ENCODE measurements at places on chromosomes 4 and X.

DNA sequence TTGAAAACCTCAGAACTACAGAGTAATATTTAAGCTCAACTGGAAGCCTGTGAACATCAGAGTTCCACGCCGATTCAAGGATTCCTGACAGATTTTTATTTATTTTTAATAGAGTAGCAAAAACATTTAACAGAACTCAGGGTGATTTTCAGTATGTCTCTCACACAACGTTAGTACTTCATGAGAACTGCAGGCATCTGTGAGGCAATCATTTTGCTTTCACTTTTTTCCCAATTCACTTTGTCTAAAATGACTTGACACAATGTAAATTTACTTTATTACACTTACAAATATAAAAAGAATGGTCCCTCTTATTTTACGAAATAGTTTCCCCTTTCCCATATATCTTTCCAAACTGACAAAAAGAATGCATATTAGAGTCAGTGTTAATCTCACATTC, 869.5 kb upstream of the EPHA5 start:
- DNase-seq = no peak

- DNase-seq = no peak
Observed at GRCh38 chr4:60846678-60847077, 353.4 kb upstream of the ADGRL3 start.

- DNase-seq = no peak
Observed at GRCh38 chr4:3657902-3658529, 108.2 kb upstream of the ADRA2C start.

DNA sequence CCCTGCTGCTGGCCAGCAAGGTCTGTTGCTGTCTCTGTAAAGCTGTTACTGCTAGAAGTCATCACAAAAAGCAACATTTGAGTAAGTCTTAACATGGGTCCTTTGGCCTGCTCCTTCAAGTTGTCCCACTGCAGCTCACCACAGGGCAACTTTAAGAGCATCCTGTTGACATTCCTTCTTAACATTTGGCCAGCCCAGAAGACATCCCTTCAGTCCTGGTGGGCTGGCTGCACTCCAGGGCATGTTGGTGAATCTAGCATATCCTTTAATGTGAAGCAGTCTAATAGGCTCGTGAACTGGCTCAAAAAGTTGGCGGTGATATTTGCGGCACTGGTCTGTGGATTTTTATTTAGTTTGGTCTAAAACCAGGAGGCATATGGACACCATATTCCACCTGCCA, 92.2 kb upstream of the MAML3 start:
- no peak for DNase-seq

- DNase-seq = peak; percentile 28
Observed at GRCh38 chr4:177879851-177880250, 437.6 kb upstream of the AGA start.

- DNase-seq = no peak
Observed at GRCh38 chrX:23525531-23525930, 141.8 kb upstream of the PRDX4 start.

- DNase-seq = no peak
Observed at GRCh38 chr4:7428261-7429068, 6.3 kb downstream of the PSAPL1 start.

GRCh38 chr4:42905591-42905990, 13.1 kb downstream of the GRXCR1 start:
- DNase-seq = no peak

DNA sequence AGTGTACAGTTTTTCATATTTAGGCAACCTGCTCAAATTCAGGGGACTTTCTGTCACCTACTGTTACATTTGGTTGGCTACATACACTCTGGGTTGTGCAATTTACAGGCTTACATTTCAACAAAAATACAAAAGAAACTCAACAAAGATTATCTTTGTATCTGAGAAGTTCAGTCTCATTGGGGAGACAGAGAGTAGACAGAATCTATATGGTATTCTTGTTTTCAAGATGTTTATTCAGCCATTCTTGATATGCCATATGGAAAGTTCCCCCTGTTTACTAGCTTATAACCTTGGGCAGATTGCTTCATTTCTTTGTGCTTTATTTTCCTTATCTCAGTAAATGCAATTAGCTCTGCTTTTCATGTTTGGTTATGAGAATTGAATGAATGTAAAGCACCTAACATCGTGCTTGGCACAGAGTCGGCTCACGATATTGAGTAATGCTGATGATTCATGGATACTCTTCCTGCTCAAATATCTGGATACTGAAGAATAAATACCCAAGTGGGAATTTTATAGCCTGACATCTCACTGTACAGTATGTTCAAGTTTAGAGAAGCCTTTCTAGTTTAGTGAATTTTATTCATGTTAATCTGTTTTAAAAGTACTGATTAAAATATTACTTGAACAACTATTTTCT, 96.5 kb upstream of the PACRGL start:
- DNase-seq = no peak

DNA sequence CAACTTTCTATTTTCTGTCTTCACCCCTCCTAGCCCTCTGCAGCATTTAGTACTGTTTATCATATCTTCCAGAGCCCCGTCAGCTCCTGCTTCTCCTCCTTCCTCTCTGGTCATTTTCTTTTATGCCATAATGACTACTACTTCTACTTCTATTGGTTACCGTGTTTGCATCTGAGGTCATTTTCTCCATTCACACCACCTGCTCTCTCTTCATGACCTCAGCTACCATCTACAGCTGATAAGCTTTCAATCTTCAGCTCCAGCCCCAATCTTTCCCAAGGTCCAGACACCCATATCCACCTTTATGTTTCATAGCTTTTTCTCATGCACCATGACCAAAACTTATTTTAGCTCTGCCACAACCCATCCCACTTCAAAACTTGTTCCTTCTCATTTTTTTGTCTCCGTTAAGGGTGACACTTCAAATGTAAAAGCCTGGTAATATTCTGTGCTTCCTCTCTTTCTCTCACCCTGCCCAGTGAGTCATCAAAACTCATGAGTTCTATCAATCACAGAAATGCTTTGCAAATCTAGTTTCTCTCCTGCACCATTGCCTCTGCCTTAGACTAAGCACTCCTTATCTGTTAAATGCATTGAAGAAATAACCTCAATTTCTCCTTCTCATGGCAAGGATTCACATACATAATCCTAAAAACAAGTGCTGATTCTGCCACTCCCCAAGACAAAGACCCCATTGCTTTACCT, 71.3 kb upstream of the IQCM start:
- DNase-seq = no peak

- DNase-seq = peak; percentile 22
Observed at GRCh38 chr4:88573995-88574394, 18.3 kb upstream of the HERC3 start.

DNA sequence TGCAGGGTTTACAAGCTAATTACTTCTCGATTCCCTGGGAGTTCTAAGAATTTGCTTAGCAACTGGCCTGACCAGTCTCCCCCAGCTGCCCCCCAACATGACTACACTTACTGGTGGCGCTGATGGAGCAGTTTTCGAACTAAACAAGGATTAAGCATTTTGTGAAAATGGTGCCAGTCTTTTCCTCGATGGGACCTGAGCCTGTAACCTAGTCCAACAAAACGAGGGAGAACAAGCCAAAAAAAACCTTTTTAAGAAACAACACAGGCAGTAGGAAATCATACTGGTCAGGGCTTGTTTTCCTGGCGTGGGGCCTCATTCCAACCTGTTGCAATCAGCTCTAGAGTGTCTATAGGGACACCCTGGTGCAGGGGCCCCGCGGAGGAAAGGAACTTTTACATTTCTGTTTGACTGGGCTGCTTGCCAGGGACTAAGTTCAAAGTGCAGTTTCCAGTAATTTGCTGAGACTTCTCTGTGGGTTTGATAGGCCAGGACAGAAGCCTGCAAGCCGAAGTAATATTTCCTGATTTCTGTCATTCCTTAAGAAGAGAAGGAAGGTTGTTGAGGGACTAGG, 158.7 kb downstream of the SPRY1 start:
- DNase-seq = no peak

- DNase-seq = no peak
Observed at GRCh38 chr4:48254381-48255071, 15.1 kb downstream of the TEC start.

GRCh38 chr4:100254237-100254636, 64.0 kb upstream of the DDIT4L start:
- no peak for DNase-seq

DNA sequence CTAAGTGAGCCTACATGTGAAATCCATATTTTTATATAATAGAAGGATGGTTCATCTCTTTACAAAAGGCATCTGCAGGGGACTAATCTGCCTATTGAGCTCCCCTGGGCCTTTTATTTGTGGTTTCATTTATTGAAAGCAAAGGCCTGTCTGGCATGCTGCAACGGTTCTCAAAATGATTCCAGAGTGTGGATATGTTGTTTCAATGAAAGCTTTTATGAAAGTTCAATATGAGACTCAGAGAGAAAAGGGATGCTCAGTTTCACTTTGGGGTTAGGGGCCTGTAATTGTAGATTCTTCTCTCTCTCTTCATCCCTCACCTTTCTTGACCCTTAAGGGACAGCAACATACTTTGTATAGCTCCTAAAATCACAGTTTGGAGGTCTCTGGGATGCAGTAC, 204.2 kb upstream of the CASK start:
- no peak for DNase-seq

Data from NCI-H82 (cell line).